ENCODE measurements at places on chromosomes 2 and 18. TPM values are rescaled to one million over a fixed set of nuclear protein-coding genes. Genes with fewer than 3 reads are reported as not detected.

The EPAS1 gene
- 113 TPM for total RNA-seq

The MOGAT1 gene
- not detected for total RNA-seq

The C2orf74 gene
- 56.8 TPM for total RNA-seq

The FN1 gene
- 47.9 TPM for total RNA-seq

The CPLX4 gene
- total RNA-seq: not detected

The PAIP2B gene
- 24.8 TPM for total RNA-seq

The EVA1A gene
- 0.44 TPM for total RNA-seq

The MAP3K19 gene
- total RNA-seq: 0.48 TPM

The GBX2 gene
- not detected for total RNA-seq

The ANO7 gene
- 11.6 TPM for total RNA-seq

The SGPP2 gene
- 29.0 TPM for total RNA-seq

The TEX44 gene
- not detected for total RNA-seq

The SAG gene
- total RNA-seq: not detected

The ANTXR1 gene
- total RNA-seq: 44.9 TPM

The VAMP8 gene
- 7.1 TPM for total RNA-seq

The DSC2 gene
- total RNA-seq: 4.6 TPM

The SCG2 gene
- total RNA-seq: 84.7 TPM

The FBXO41 gene
- 108 TPM for total RNA-seq

The TSPYL6 gene
- 0.99 TPM for total RNA-seq

The NEU2 gene
- not detected for total RNA-seq

The CCDC148 gene
- 7.1 TPM for total RNA-seq

Data from dorsolateral prefrontal cortex (tissue), 122 donors.